ENCODE measurements at places on chromosomes 1 and 21. TPM values are rescaled to one million over a fixed set of nuclear protein-coding genes. Genes with fewer than 3 reads are reported as not detected.

The DENND2D gene
- total RNA-seq: 2.5 TPM

The REN gene
- total RNA-seq: not detected

The HS2ST1 gene
- 19.1 TPM for total RNA-seq

The GBP7 gene
- total RNA-seq: not detected

The PGLYRP3 gene
- not detected for total RNA-seq

The LYPD8 gene
- 0.35 TPM for total RNA-seq

The HIPK1 gene
- 17.7 TPM for total RNA-seq
